Activated T-helper 17 cell treated with anti-CD3 and anti-CD28 coated beads, Interleukin-2, amount 50 U/mL, for 72 hours (primary cell): ENCODE measurements at places on chromosomes 4 and X. TPM values are rescaled to one million over a fixed set of nuclear protein-coding genes. Genes with fewer than 3 reads are reported as not detected.

GRCh38 chrX:29690061-29690460 is 525.3 kb upstream of the MAGEB2 start:
- no peak for ATAC-seq

Gene ARMCX4
- total RNA-seq, result 11.3 TPM

DNA sequence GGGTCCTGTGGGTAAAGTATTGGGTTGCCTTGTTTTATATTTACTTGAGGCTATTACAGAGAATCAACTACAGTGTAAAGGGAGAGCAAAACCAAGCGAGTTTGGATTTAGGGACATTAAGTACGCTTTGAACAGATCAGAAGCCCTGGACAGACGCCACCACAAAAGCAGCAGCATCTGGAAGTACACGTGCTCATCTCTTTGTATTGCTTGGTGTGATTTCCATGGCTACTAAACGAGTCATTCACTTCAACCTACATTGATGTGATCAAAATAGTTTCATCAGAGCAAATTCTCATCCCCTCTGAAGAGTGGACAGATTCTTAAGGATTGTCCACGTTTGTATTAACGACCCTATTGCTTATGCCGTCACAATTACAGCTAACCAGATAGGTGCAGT is 85.1 kb downstream of the SORBS2 start:
- ATAC-seq, result no peak

DNA sequence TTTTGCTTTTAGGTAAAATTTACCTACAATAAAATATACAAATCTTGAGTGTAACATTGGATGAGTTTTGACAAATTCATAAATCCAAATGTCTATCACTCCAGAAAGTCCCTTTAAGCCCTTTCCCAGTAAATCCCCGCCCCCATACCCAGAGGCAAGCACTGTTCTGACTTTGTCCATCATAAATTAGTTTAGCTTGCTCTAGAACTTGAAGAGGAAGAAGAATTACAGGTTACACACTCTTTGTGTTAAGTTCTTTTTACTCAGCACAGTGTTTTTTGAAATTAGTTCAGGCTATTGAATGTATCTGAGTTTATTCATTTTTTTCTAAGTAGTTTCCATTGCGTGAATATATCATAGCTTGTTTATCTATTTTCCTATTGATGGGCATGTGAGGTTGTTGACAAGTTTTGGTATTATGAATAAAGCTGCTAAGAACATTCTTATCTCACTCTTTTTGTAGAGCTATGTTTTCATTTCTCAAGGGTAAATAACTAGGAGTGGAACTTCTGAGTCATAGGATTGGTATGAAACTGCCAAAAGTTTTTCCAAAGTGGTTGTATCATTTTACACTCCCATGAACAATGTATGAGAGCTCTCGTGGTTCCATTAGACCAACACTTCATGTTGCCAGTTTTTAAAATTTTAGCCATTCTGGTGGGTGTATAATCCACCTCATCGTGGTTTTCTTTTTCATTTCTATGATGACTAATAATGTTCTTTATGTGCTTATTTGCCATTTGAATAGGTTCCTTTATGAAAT is 22.4 kb upstream of the HPSE start:
- peak; percentile 95 for ATAC-seq

Gene OTUD6A
- total RNA-seq, result not detected

Gene CPZ
- total RNA-seq, result not detected

Gene PRR32
- total RNA-seq, result not detected

DNA sequence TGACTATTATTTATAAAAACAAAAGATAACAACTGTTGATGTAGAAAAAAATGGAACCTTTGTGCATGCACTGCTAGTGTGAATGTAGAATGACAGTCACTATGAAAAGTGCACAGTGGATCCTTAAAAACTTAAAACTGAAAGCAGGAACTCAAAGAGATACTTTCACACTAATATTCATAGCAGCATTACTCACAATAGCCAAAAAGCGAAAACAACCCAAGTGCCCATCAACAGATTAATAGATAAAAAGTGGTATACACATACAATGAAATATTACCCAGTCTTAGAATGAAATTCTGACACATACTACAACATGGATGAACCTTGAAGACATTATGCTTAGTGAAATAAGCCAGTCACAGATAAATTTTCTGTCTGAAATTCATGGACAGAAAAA is 23.8 kb downstream of the CENPC start:
- ATAC-seq, result peak; percentile 67

Gene MAGEB5
- total RNA-seq, result not detected

- peak; percentile 93 for ATAC-seq
Observed at GRCh38 chr4:47686294-47686872, 151.5 kb downstream of the CORIN start.

Gene FAM156A
- total RNA-seq, result 39.3 TPM

GRCh38 chr4:1603413-1604135 is 80.5 kb downstream of the FAM53A start:
- no peak for ATAC-seq

Gene POU3F4
- total RNA-seq, result not detected

Gene LAMP2
- total RNA-seq, result 28.7 TPM

GRCh38 chr4:74473155-74473811 is 28.3 kb downstream of the AREG start:
- ATAC-seq, result no peak

- ATAC-seq, result no peak
Observed at GRCh38 chr4:81870275-81870674, 398.6 kb upstream of the RASGEF1B start.

Gene ZNF185
- 2.3 TPM for total RNA-seq

Gene MCF2
- total RNA-seq, result 0.84 TPM

- ATAC-seq, result no peak
Observed at GRCh38 chrX:317424-318067, 1.1 kb downstream of the GTPBP6 start.

- no peak for ATAC-seq
Observed at GRCh38 chrX:81301877-81302276, 100.0 kb downstream of the SH3BGRL start.

GRCh38 chr4:39066371-39066770 is 4.3 kb downstream of the KLHL5 start:
- no peak for ATAC-seq

Gene BTC
- total RNA-seq, result not detected

GRCh38 chr4:148850257-148850995 is 408.2 kb upstream of the NR3C2 start:
- ATAC-seq, result no peak

- ATAC-seq, result no peak
Observed at GRCh38 chrX:148070504-148070877, 89.4 kb downstream of the FMR1NB start.

Gene GLRA3
- not detected for total RNA-seq

- no peak for ATAC-seq
Observed at GRCh38 chr4:121181493-121181892, 17.4 kb upstream of the TNIP3 start.

Gene JCHAIN
- not detected for total RNA-seq

- no peak for ATAC-seq
Observed at GRCh38 chrX:346034-346813, 27.6 kb upstream of the GTPBP6 start.
